GM04504 (cell line): ENCODE measurements at places on chromosomes 3 and 15.

GRCh38 chr3:71026634-71027578 is 556.6 kb downstream of the FOXP1 start:
- no peak for DNase-seq

GRCh38 chr3:51879937-51880336 is 4.5 kb upstream of the IQCF5 start:
- DNase-seq = no peak

DNA sequence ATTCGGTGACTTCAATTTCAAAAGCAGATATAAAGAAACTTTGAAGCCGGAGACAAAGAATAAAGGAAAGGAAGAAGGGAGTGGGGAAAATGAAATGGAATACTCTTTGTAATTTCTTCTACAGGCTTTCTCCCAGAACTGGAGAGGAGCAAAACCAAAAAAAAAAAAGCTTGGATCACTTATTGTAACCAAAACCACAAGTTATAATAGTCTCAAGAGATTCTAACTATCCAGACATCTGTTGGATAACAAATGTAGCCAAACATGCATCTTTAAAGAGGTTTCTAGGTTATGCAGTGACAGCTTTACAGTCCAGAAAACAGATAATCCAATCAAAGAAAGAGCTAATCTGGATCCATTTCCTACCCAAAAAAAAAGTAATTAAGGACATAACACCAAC is 36.2 kb downstream of the VGLL3 start:
- DNase-seq = no peak

- DNase-seq = peak; percentile 27
Observed at GRCh38 chr3:56839784-56840715, 38.3 kb upstream of the ARHGEF3 start.

- no peak for DNase-seq
Observed at GRCh38 chr3:186277268-186277909, 84.6 kb downstream of the DGKG start.

GRCh38 chr3:52800079-52800478 is 5.5 kb downstream of the ITIH3 start:
- no peak for DNase-seq

GRCh38 chr15:82535566-82536408 is 4.5 kb downstream of the RPS17 start:
- no peak for DNase-seq

DNA sequence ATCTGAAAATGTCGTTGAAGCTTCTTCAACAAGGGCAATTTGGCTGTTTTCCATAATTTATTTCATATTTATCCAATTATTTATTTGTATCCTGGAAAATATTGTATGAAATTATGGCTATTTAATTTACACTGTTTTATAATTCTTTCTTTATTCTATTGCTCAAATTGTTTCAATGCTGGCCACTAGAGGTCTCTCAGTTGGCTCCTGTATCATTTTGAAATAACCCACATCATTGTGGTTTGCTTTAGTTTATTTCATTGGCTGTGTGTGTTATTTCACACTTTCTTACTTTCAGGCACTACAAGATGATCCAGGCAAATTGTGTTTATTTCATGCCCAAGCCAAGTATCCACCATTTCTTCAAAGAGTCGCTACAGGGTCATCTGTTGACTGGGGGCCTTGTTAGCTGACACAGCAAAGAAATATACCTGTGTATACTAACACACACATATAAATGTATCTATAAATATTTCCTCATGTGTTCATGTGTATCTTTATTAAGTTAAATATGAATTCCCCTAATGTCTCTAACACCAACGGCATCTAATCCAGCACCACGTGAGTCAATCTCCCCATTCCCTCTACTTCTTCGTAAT is 86.2 kb downstream of the NPAP1 start:
- DNase-seq = no peak

DNA sequence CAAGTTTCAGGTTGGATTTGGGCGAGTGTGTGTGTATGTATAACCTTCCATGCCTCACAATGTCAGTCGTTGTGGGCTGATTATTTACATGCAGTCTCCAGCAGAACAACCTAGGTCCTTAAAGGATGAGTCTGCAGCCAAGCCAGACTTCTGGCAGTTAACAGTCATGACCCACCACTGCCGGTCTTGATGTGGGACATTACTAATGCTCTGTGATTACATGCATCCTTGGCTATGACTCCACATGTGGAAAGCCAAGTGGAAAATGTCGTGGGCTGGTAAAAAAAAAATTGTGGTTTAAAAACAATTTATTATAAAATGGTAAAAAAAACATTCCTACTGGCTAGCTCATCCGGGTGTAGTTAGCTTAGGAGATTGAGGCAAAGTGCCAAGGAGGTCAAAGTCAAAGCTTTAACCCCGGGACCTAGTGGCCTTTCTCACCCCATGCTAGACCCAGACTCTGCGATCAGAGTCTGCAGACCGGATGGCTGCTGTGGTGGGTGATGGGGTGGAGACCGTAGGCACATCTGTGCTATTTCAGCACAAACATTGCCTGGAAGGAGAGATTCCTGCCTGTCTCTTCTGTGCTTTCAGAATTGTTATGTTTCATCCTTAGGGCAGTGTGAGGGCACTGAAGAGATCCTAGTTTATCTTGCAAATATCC is 6.8 kb downstream of the RARRES1 start:
- DNase-seq = peak; percentile 89

- DNase-seq = no peak
Observed at GRCh38 chr3:143707848-143708247, 140.4 kb downstream of the SLC9A9 start.

DNA sequence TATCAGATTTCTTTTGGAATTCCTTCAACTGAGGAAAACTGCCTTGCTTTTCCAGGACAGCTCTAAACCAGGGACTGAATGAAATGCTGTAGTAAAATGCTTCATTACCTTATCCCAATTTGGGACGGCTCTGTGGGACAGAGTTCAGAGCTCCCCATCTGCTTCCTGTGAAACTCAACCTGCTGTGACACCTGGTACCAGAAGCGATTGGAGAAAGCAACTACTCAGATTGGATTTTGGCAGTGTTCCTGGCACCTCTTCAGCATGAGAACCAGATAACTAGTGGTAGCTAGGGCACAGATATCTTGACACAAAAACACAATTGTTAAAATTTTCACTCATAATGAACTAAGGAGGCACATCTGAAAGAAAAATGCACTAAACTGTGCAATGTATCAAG is 539.1 kb downstream of the SI start:
- no peak for DNase-seq

DNA sequence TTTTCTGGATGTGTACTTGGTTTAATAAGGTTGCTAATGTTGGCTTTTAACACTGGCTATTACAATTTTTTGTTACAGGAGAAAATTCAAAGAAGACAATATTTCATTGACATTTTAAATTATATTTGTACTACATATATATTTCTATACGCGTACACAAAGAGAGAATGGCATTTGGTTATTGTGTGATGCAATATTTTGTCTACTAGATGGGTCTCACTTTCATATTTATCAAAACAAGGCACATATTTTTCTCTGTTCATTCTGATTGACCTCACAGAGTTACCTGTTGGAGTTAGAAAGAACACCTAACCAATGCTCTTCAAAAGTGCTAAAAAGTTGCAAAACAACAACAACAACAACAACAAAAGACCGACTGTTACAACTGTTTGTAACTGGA is 50.2 kb upstream of the VGLL3 start:
- DNase-seq = no peak

- DNase-seq = no peak
Observed at GRCh38 chr3:55891106-55891505, 404.0 kb upstream of the WNT5A start.

GRCh38 chr3:141346839-141347238 is 21.5 kb upstream of the ZBTB38 start:
- DNase-seq = no peak

DNA sequence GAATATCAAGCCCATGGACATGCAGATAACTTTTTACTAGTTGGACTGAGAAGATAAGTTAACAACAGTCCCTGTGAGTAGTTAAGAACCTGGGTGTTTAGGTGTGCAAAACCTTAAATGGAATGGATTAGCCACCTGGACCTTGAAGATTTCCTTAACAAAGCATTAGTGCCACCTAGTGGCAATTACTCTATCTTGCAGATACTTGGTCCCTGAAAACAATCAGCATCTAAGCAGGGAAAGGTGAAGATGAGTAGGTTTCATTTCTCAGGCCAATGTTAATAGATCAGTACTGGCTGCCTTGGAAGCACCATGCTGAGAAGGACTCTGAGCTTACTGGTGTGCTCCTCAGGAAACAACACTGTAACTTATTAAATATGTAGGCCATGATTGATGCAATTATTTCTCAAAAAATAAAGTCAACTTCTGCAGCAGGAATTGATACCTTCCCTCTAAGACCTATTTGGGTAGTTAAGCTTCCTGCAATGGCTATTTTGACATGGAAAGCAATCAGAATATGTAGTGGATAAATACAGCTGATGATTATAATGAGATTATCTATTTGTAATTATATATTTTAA is 329.4 kb downstream of the TBC1D5 start:
- peak; percentile 28 for DNase-seq

DNA sequence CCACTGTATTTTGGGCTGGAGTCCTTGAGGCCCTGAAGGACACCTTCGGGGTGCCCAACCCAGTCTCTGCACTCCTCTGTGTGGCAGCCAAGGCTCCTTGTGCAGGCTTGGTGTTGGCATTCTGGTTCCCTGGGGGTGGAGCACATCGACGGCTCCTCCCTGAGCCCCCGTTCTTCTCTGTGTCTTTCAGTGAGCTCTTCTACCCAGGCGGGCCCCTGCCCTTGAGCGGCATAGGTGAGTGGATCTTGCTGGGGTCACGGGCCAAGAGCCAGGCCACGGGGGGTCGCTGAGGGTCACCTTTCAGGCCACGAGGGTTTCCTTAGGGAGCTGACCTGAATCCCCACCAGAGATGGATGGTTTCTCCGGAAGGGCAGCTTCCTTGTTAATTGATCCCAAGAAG is 234.8 kb downstream of the SNRPN start:
- no peak for DNase-seq

DNA sequence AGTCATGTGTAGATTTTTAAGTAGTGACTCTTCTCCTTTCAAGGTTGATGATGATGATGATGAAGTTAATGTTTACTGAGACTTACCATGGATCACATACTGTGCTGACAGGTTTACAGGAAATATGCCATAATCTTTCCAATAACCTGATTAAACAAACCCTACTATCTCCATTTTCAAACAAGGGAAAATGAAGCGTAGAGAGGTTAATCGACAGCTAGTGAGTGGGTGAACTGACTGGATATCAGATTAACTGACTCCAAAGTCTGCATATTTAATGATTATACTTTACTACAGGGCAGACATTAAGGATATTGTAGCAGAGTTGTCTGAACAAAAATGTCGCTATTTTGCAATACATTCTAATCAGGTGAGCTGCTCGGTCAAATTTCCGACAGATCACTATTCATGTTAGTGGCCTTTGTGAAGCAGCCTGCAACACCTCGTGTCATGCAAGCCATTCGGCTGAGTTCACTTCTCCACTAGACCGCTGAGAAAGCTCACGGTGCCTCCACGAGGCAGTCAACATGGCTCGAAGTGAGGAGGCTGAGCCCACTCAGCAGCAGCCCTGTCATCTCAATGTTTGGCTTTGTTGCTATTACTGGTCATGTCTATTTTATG is 264.2 kb downstream of the NFKBIZ start:
- DNase-seq = no peak

GRCh38 chr15:75188499-75188898 is 13.2 kb upstream of the C15orf39 start:
- DNase-seq = no peak

DNA sequence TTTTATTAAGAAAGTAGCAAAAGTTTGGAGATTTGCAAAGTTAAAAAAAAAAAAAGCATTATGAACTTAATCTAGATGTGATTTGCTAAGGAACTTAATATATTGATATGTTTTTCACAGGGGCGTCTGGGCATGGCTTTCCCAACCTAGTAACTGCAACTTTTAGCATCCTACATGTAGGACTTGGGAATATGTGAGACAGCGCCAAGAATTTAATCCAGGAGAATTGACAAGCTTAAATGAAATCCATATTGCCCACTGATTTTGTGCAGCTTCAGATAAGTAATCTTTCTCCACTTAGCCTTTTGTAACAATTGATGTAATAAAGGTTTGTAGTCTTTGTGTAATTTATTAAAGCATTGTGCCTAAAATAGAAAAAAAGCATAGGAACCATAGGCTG is 982 bp upstream of the GABPB1 start:
- DNase-seq = no peak
